ENCODE measurements at places on chromosomes 6 and 20.

DNA sequence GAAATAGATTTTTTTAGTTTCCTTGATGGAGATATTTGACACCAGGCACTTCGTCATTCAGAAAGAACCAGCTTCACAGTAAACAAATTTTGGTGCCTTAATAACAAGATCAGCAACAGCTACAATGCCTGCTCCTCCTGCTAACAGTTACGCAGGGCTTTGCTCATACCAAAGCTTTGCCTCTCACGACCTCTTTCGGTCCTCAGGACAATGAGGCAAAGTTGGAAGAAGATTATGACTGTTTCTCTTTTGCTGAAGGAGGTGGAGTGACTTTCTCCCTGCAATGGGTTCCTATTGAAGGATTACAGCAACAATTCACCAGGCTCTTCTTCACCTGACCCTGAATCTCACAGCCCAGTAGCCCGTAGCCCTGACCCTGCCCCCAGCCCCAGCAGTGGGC lies 440.1 kb downstream of the PREX1 start:
- no peak for DNase-seq

GRCh38 chr20:50415516-50416268 lies 94.5 kb upstream of the PTPN1 start:
- DNase-seq, result peak; percentile 39

- DNase-seq, result no peak
These were observed 311.4 kb downstream of the HACE1 start for GRCh38 chr6:104548297-104548696.

GRCh38 chr20:43320536-43320935 lies 130.8 kb upstream of the PTPRT start:
- no peak for DNase-seq

- no peak for DNase-seq
These were observed 782.9 kb downstream of the PTPRT start for GRCh38 chr20:42406826-42407225.

GRCh38 chr6:87763276-87763675 lies 61.2 kb upstream of the AKIRIN2 start:
- DNase-seq, result no peak

DNA sequence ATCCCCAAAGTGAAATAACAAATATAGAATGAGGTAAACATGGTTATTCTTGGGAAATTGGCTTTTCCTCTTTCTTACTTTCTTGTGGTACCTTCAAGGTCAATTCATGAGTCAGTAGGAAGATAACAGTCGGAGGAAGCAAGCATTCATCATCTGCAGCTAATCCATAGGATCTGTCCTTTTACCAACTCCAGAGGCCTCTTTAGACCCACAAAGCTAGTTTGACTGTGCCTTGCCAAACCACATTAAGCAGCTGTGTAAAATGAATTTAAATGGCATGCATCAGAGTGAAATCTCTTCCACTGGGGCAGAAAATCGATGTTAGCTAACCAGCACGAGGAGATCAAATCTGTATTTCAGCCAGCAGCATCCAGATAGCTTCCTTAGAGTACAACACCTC lies 171.3 kb downstream of the TMEM242 start:
- DNase-seq, result no peak

Measured in A549 (cell line).